Fibroblast of mammary gland (primary cell): ENCODE measurements at places on chromosomes 2 and 18.

- no peak for DNase-seq
These were observed 11.5 kb downstream of the NPC1 start for GRCh38 chr18:23574611-23575308.

GRCh38 chr18:39647627-39648534 lies 2082.3 kb upstream of the CELF4 start:
- DNase-seq: peak; percentile 94

DNA sequence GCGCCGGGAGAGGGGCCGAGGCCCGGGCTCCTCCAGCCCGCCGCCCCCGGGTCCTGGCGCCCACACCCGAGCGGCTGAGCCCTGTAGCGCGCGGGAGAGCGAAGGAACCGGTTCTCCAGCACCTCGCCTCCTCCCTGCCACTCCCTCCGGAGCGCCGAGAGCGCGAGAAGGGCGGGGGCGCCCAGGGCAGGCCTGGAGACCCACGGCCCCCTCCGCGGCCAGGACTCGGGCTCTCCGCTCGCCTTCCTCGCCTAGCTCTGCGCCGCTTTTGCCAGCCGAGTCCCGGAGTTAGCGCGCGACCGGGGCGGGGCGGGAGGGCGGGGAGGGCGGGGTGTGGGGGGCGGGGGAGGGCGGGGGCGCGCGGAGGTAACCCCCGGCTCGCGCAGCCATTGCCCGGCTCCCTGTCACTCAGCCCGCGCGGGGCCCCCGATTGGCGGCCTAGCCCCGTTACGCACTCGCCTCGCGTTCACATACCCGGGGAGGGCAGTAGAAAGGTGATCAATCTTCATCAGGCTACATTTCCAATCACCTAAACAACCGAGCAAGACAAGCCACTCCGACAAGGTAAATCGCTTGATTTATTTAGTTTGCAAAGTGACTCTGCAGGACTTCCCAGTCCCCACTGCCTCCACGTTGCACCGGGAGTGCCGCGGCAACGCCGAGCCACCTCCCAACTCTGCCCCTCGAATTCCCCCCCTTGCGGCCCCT lies at the start of gene OTX1:
TSS of gene OTX1 (plus strand) at position 497 of the 708 bp plus-strand sequence. CDS start 2,161 bp downstream, outside the sequence.
- peak; percentile 40 for DNase-seq

DNA sequence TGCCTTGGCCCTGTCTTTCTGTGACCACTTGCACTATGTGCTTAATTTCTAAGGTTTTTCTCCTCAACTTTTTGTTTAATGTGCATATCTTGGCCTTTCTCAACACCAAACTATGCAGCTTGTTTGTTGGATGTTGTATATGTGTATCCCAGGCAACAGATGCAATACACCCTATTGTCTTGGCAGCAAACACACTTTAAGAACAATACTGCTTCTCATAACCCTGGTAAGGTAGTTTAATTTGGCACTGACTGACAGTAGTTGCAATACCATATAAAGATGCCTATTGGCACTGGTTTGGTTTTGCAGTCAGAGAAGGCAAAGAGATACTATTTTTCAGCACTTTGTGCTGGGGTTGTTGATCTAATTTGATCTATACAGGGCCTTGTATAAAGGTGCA lies 360.7 kb upstream of the CWC22 start:
- peak; percentile 22 for DNase-seq

- no peak for DNase-seq
These were observed 785.7 kb downstream of the CCDC85A start for GRCh38 chr2:56969513-56969912.

GRCh38 chr18:57737400-57738060 lies 65.6 kb downstream of the ATP8B1 start:
- peak; percentile 99 for DNase-seq

DNA sequence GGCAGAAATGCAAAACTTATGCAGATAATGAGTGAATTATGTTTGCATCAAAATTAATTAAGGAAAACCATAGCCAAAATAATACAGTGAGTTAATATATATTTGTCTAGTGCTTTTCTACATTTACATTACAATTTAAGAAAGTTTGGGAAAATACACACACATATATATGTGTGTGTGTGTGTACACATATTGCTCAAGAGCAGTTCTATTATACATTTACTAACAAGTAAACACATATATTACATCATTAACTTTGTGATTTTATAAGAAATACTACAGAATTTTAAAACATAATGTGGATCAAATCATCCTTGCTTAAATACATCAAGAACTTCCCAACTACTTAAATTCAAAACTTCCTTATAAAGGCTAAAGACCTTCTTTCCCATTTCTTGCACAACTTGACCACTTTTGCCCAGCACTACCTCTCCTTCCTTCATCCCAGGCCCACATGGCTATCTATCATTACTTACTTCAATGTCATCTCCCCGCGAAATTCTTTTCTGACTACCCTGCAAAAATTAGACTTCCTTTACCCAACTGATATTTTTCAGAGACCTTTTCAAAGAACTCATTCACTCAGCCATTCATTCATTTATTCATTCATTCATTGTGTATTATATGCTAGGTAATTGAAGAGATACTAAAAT lies 68.4 kb downstream of the COL5A2 start:
- no peak for DNase-seq

DNA sequence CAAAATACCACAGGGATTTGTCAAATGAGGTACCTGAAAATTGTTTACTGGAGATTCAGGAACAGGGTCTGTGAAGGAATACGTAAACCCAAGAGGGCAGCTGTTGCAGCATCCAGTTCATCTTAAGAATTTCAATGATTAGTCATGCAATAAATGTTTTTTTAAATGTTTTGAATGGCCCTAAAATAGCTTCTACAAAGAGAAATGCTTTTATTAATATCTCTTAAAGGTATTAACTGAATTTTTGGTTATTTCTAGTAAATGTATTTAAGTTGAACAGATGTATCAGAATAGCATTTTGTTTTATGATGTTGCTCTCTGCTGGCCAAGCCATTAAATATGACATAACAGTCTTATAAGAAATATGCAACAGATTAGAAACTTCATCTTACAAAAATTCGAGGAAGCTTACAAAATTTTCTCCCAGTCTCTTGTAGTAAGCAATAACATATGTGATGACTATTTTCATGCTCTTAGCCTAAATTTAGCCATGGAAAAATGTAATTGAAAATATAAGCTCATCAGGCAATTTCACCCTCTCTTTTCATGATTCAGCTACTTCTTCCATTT lies 863.9 kb downstream of the SUCLG1 start:
- no peak for DNase-seq

DNA sequence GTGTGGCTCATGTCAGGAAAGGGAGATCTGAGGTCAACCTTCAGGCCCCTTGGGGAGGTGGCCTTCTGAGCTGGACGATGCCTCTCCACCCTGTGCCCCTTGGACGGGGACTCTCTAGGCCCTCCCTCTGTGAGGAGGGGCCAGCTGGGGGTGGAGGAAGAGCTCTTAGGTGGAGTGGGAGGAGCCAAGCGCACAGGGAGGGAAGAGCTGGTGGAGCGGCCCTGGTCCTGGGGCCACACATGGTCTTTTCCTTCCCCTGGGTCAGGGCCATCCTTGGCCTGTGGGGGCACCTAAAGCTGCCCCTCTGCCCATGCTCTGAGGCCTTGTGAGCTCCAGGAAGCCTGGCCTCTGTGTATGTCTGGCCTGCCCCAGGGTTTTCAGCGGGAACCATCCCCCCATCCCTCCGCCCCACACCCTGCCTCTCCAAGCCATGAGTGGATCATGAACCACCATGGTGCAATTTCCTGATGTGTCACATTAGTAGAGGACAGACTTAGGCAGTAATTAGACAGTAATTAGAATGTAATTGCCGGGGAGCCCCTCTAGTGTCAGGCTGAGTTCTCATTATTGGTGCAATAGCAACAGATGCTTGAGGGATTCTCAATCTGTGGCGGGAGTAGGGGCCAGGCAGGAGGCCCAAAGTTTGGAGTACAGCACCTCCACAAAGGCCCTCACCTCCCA lies 63.0 kb downstream of the GLI2 start:
- no peak for DNase-seq

DNA sequence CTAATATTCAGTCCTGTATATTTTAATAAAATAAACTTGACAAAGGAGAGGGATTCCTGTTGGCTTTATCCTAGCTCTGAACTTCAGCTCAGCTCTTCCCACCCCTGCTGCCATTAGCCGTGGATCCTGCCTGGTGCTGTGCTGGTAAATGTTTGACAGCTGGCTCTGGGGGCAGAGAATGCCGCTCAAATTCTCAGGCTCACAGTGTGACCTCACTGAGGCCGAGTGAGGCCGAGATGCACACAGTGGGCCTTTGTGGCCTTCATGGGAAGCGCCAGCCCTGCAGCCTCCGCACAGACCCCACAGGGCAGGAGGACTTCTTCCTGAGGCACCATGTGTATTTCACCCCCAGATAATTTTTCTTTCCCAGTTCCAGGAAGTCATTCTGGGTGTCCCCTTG lies 16.5 kb upstream of the FAHD2A start:
- no peak for DNase-seq

- no peak for DNase-seq
These were observed 105.5 kb upstream of the CELF4 start for GRCh38 chr18:37671119-37671518.

DNA sequence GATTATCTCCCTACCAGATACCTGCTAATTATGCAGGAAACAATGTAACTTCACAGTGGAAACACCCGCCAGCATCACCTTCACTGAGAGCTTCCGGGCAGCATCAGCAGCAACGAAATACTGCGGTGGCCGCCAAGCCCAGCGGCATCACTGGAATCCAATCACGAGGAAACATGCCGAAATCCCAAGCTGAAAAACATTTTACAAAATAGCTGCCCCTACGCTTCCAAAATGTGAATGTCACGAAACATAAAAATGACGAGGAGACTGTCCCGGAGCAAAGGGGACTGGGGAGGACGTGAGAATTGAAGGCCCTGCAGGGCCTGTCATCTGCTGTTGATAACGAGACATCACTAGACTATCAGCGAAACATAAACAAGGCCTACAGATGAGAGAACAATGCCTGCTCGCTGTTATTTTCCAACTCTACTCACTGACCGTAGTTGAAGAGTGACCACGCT lies 82.6 kb downstream of the HDAC4 start:
- no peak for DNase-seq

DNA sequence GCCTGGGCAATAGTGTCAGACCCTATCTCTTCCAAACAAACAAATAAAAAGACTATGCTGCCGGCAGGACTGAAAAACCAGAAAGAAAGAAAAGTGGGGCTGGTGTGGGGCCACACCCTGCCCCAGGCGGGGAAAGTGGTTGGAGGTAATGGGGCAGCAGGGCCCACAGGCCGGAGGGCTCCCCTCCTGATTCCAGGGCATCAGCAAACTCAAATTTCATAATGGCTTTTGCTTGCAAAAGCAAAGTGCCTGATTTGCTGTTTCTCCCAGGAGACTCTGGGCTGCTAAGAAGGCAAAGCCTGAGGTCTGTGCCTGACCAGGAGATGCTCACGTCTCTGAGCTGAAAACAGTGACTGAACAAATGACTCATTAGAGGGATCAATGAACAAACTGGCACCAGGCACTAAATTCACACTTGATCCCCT lies 121.9 kb downstream of the HDAC4 start:
- DNase-seq: peak; percentile 91

- peak; percentile 82 for DNase-seq
These were observed 14.7 kb upstream of the SP3 start for GRCh38 chr2:173979751-173980351.

GRCh38 chr2:169478339-169478738 lies 955 bp upstream of the BBS5 start:
- peak; percentile 75 for DNase-seq

DNA sequence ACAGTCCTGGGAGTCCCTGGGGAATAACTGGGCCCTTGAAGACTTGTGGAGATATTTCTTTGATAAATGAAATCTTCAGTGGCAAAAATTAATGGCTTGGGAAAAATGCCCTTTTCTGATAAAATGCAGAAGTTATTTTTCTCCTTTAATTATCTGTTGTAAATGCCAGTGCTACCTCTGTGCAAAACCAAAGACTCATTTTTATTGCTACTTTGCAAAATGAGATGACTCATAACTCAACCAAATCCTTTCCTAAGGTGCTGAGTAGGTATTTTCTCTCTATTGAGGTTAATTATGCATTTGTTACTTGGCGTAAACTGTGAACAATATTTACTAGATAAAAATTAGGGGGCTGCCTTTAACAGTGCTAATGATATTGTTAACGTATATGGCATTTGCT lies 163.9 kb downstream of the DOK6 start:
- DNase-seq: no peak

DNA sequence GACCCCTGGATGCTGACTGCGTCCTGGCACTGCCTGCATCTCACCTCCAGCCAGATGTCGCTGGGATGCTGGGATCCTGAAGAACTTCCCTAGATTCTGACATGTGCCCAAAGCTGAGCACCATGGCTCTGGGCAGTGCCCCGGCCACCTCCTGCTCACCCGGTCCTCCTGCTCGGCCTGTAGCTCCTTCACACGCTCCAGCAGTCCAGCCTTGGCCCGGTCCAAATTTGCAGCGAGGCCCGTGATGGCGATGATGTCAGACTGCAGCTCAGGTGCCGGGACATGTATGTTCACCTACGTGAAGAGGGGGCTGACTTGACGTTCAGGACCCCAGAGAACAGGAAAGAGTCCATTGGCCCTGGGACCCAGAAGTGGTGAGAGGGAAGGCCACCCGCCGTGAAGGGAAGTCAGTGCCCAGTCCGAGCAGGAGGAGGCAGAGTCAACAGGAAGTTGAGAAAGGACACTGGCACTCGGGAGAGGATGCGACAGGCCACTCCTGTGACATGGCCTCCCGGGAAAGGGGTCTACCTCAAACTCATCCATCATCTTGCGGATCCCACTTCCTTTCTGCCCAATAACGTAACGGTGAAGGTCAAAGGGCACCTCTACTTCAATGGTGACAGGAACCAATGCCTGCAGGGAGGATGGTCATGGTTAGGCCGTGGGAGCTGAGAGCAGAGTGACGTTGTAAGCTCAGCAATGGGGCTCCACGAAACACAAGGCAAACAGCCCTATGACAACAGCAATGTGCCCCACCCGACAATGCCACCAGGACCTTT lies 46.7 kb downstream of the ANO7 start:
- DNase-seq: no peak

- DNase-seq: peak; percentile 48
These were observed 262.7 kb downstream of the SETBP1 start for GRCh38 chr18:44943311-44943881.

DNA sequence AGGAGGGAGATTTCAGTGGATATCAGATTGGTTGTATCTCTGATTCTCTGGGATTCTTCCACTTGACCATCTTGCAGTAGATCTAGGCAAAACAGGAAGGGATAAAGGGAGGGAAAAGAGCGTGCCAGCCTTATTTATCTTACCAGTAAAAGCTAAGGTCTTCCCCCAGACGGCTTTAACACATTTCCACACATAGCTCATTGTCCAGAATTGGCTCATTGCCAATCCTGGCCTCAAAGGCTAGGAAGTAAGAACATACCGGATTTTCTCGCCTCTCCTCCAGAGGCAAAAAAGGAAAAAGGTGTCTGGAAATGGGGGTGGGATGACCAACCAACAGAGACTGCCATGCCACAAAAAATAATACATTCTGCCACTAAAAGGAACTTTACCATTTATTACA lies 411.6 kb upstream of the NRP2 start:
- no peak for DNase-seq

- DNase-seq: no peak
These were observed 564 bp downstream of the DPYSL5 start for GRCh38 chr2:26848336-26849055.

- DNase-seq: no peak
These were observed 78.7 kb upstream of the MSH6 start for GRCh38 chr2:47704287-47704686.

GRCh38 chr2:233209533-233210171 lies 41.8 kb upstream of the ATG16L1 start:
- no peak for DNase-seq

GRCh38 chr2:215705771-215706361 lies 270.0 kb upstream of the FN1 start:
- peak; percentile 39 for DNase-seq

- peak; percentile 17 for DNase-seq
These were observed 59.1 kb downstream of the RMDN2 start for GRCh38 chr2:37984176-37984575.
